GM03348 (cell line): ENCODE measurements at places on chromosomes 6 and 20.
A peak's percentile ranks its signal among the peaks of the same experiment; 100 is the strongest.

- DNase-seq: no peak
These were observed 5.5 kb downstream of the E2F1 start for GRCh38 chr20:33680686-33681085.

DNA sequence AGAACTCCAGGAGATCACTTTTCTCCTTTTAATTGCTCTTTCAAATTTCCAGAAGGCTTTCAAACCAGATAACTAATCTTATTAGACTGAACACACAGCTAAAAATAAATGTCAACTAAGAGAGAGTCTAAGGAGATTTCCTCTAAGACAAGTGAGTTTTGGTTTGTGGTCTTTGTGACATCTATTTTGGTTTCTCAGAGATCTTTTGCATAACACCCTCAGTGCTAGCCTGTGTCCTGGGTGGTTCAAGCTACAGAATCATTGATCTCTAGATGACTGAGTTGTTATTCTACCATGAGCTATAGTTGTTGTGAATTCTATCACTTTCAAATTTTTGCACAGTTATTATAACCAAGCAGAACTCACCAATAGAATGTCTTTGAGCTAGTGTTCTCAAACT is 49.1 kb upstream of the PLCB4 start:
- no peak for DNase-seq

GRCh38 chr6:105804000-105804399 is 282.1 kb upstream of the PRDM1 start:
- no peak for DNase-seq

DNA sequence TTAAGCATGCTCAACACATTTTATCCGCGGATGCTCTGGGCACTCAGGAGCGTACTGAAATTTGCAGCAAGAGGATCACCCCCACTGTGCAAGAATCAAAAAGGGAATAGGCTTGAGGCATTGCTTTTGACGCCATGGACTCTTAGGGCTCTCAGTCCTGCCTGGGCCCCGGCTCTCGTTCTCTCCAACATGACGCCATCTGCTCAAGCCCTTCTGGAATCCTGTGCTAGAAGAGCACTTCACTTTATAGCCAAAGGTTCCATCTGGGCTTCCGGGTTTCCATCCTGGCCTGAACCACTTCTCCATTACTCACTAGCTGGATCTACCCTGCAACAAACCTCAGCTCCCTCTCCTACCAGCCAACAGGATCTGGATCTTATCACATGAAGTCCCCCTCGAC is 105.3 kb downstream of the FOXF2 start:
- no peak for DNase-seq

GRCh38 chr20:40414843-40415615 is 274.0 kb downstream of the MAFB start:
- no peak for DNase-seq

- no peak for DNase-seq
These were observed 20.4 kb upstream of the NOTCH4 start for GRCh38 chr6:32244270-32244669.

GRCh38 chr6:97113170-97113569 is 169.8 kb downstream of the MMS22L start:
- no peak for DNase-seq

DNA sequence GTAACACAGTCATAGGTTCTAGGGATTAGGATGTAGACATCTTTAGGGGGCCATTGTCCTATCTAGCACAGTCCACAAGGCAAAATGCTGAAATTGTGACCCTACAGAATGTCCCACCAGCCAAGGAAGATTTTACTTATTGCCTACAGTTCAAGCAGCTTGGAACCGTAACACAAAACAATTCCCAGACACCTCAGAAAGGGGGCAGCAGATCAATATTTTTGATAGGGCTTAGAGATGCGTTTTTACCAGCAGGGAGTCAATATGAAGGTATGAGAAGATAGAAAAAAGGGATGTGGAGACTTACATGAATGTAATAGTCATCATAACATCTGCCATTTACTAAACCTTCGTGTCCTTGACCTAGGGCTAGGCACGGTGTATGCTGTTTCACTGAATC is 81.0 kb downstream of the TMEM170B start:
- DNase-seq: no peak

DNA sequence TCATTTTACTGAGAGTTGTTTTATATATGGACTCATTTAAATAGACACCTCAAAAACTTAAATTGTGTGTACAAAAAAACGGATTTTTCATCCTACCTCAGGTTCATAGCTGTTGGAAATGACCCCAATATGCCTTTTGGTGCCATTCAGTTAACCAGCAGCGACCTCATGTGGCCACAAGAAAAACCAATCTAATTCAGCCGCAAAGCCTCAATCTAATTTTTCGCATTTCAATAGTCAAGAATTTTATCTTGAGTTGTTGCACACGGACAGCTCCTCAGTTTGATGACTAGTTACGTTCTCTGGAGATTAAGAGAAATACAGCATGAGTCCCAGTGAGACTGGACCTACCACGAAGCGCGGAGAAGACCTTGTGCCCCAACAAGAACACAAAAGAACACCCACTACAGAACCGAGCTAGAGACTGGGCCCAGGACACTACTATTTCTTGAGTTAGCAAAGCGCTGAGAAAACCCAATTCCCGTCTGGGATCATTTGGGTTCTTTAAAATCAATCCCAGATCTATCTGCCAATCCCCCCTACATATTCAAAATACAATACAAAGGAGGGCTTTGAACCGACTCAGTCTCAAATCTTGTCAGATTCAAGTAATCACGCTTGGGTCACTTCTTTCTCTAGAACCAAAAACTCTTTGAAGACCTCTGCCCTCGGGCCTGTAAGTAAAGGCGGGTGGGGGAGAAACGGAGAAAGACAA is 1.1 kb downstream of the TCP11 start:
- DNase-seq: peak; percentile 72

DNA sequence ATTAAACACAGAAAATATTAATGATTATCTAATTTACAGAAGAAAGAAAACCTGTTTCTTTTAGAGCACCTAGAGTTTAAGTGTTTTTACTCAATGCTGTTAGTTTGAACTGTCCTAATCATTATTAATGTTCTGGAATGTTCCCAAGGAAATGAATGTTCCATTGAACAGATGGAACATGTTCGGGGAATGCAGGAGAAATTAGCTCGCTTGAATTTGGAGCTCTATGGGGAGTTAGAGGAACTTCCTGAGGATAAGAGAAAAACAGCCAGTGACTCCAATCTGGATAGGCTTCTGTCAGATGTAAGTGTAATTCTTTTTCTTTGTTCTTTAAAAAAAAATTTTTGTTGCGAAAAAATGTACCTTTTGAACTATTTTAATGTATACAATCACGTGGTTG is 10.8 kb upstream of the ECT2L start:
- no peak for DNase-seq

GRCh38 chr6:105744815-105745214 is 341.3 kb upstream of the PRDM1 start:
- DNase-seq: no peak

GRCh38 chr6:298233-299103 is 6.2 kb downstream of the DUSP22 start:
- no peak for DNase-seq

GRCh38 chr6:149060985-149061760 is 256.3 kb upstream of the TAB2 start:
- DNase-seq: no peak
